ENCODE measurements at places on chromosomes 7 and 10.

- H3K36me3 ChIP-seq, result no peaks in the 10 kb centered on the region
- no peak overlapping the region for H3K4me3 ChIP-seq
- no peak overlapping the region for H3K27ac ChIP-seq
Observed at GRCh38 chr10:3408603-3409365, 236.2 kb upstream of the PITRM1 start.

GRCh38 chr7:95917634-95918033 is 145.3 kb downstream of the DYNC1I1 start:
- H3K27ac ChIP-seq, result no peak overlapping the region
- no peaks in the 10 kb centered on the region for H3K27me3 ChIP-seq
- H3K4me3 ChIP-seq, result no peak overlapping the region
- DNase-seq, result no peak
- no peaks in the 10 kb centered on the region for H3K36me3 ChIP-seq

DNA sequence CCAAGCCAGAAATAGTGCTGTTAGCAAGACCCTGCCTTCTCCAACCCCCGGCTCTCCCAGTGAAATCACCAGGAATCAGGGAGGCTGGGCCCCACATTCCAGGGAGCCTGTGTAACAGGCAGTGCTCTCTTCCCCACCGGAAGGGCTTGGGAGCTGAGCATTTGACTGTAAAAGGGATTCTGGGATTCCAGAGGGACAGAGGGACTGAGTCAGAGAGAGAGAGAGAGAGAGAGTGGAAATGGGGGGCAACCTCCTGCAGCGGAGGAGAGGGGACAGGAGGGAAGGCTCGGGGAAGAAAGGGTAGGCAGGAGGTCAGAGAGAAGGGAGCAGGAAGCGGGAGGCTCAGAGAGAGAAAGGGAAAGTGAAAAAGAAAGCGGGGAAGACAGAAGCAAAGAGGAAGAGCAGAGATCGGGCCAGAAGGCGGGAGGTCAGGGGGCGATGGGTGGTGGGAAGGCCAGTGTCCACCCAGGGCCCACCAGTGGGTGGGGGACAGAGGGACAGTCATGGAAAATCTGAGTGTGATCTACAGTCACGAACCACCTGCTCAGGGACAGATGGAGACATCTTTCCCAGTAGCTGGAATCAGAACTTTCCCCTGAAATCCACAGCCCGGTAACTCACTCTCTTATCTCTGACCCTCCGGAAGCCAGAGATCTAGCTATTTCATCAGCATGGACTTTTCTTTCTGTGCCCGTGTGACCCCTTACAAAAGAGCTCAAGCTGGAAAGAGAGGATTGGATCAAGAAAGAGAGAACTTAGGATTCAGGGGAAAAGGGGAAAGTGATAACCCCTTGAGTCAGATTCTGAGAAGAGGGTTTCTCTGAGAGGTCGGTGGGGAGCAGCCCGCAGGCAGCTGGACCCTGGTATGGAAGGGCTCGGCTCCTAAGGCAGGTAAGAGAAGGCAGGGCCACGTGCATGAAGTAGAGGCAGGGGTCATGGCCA is 4.6 kb upstream of the SERPINE1 start:
- H3K27me3 ChIP-seq, result no peaks in the 10 kb centered on the region
- DNase-seq, result peak; percentile 86
- H3K4me3 ChIP-seq, result peak overlapping the region; percentile 52
- peaks cover 24% of the 10 kb centered on the region for H3K4me1 ChIP-seq
- no peaks in the 10 kb centered on the region for H3K36me3 ChIP-seq

GRCh38 chr7:36021917-36022550 is 131.0 kb upstream of the EEPD1 start:
- H3K4me3 ChIP-seq, result no peak overlapping the region
- H3K36me3 ChIP-seq, result no peaks in the 10 kb centered on the region
- H3K4me1 ChIP-seq, result no peaks in the 10 kb centered on the region
- H3K27ac ChIP-seq, result no peak overlapping the region

DNA sequence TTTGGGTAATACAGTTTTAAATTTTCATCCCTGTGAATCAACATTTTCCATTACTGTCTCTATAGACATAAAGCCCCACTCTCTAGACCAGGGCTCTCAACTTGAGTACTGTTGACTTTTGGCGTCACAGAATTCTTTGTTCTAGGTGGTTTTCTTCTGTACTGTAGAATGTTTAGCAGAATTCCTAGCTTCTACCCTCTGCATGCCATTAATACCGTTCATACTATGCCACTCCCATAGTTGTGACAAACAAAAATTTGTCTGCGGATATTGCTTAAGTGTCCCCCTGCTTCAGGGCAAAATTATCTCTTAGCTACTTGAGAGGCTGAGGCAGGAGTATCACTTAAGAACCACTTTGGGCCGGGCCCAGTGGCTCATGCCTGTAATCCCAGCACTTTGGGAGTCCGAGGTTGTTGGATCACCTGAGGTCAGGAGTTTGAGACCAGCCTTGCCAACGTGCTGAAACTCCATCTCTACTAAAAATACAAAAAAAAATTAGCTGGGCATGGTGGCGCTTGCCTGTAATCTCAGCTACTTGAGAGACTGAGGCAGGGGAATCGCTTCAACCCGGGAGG is 57.3 kb upstream of the NRG3 start:
- DNase-seq, result no peak
- no peaks in the 10 kb centered on the region for H3K4me1 ChIP-seq
- H3K4me3 ChIP-seq, result no peak overlapping the region
- no peaks in the 10 kb centered on the region for H3K27me3 ChIP-seq
- no peaks in the 10 kb centered on the region for H3K36me3 ChIP-seq

- H3K4me3 ChIP-seq, result no peak overlapping the region
- H3K36me3 ChIP-seq, result no peaks in the 10 kb centered on the region
- H3K27ac ChIP-seq, result no peak overlapping the region
- H3K27me3 ChIP-seq, result peaks cover 4% of the 10 kb centered on the region
Observed at GRCh38 chr10:70784471-70784870, 706 bp downstream of the TBATA start.

DNA sequence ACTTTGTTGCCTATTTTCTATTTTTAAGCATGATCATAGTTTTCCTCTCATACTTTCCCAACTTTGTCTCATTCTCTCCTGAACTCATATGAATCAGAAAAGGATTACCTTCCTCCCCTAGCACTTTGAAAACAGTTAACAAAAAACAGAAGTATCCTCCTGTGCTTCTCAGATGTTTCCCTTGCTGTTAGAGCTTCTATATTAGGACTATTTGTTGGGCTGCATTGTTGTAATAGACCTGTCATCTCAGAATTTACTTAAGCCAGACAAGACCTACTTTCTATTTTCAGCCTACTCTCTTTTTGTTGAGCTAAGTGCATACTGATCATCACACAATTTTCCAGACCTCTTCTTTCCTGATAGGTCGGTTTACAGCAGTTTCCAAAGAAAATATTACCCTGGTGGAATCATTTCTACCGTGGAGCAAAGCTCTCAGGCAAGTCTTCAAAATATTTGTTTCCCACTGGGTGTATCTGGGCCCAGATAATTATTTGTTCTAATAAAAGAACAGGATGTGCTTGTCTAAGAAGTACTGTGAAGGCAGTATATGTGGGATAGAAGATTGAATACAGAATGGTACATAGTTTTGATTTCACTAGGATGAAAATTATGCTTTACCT is 411.9 kb upstream of the KLF6 start:
- no peaks in the 10 kb centered on the region for H3K4me1 ChIP-seq
- no peak overlapping the region for H3K27ac ChIP-seq
- H3K4me3 ChIP-seq, result no peak overlapping the region

- no peak for DNase-seq
- H3K27me3 ChIP-seq, result no peaks in the 10 kb centered on the region
- H3K27ac ChIP-seq, result no peak overlapping the region
- no peaks in the 10 kb centered on the region for H3K4me1 ChIP-seq
Observed at GRCh38 chr10:130368761-130369560, 232.8 kb downstream of the GLRX3 start.

DNA sequence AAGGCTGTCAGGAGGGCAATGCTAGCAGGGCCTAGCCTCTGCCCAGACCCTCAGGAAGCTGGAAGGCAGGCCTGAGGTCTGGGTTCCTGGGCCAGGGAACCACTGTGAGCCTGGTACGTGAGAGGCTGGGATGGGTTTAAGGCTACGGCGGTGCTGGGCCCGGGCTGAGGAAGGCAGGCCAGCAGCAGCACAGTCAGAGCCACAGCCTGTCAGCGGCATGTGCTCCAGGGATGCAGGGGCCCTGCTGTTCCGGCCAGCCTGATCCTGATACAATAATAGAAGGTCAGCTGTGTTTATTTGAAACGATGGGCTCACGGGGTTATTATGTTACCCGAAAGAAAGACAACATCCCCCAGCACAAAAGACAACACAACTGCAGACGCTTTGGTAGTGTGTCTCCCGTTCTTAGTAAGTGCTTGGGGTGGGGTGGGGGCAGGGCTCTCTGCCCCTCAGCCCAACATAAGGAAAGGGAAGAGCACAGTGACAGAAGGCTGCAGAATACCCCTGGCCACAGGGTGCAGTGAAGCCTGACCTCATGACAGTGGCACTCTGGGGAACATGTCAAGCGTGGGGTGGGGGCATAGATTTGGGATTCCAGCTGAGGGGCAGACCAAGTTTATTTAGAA is 95.0 kb downstream of the COL13A1 start:
- no peak overlapping the region for H3K27ac ChIP-seq
- no peaks in the 10 kb centered on the region for H3K4me1 ChIP-seq
- DNase-seq, result no peak

- DNase-seq, result peak; percentile 92
- no peaks in the 10 kb centered on the region for H3K4me1 ChIP-seq
- no peaks in the 10 kb centered on the region for H3K27me3 ChIP-seq
- no peak within 1 kb of the TSS for H3K27ac ChIP-seq
- H3K4me3 ChIP-seq, result peak within 1 kb of the TSS; percentile 94
Observed at GRCh38 chr7:90244909-90245851, at the start of gene CFAP69. TSS of gene CFAP69 (plus strand) at chr7:90245174. CDS start at chr7:90245425, 251 bp downstream.

- H3K4me1 ChIP-seq, result no peaks in the 10 kb centered on the region
- H3K4me3 ChIP-seq, result no peak overlapping the region
- H3K27ac ChIP-seq, result no peak overlapping the region
- no peak for DNase-seq
- no peaks in the 10 kb centered on the region for H3K36me3 ChIP-seq
- H3K27me3 ChIP-seq, result no peaks in the 10 kb centered on the region
Observed at GRCh38 chr7:146902728-146903127, 786.1 kb downstream of the CNTNAP2 start.

DNA sequence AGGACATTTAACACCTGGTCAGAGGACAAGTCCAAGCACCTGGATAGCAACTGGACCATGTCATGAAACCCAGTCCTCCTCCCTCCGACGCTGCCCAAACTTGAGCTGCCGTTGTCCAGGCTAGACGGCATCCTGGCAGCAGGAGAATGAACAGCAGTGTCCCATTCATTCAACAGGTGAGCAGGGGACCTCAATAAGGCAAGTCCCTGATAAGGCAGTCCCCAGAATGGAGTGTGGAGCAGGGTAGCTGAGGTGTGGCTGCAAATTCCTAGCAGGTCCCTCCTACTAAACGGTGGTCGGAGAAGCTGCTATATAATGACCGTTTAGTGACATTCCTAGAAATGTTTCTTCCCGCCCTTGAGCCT is 169.8 kb downstream of the PRKAG2 start:
- no peaks in the 10 kb centered on the region for H3K36me3 ChIP-seq
- H3K27me3 ChIP-seq, result no peaks in the 10 kb centered on the region
- H3K4me1 ChIP-seq, result peaks cover 11% of the 10 kb centered on the region
- H3K27ac ChIP-seq, result no peak overlapping the region
- H3K4me3 ChIP-seq, result no peak overlapping the region

DNA sequence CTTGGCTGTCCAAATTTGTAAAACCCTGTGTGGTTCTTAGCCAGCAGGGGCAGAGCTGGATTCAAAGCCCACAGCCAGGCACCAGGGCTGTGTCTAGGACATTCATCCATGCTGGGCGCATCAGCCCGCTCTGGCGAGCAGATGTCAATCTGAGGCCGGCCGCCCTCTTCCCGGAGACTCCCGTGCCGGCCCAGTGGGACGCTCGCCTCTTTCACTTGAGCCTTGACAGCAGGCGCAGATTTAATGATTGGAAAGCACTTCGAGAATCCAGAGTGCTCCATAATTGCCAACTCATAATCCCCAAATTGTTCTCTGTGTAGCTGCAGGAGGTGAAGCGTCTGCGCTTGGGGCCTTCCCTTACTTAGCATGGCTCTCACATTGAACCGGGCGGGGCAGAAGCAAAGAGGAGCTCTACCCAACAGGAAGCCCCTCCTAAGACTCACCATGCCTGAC is 36.7 kb downstream of the SLIT1 start:
- no peaks in the 10 kb centered on the region for H3K27me3 ChIP-seq
- no peaks in the 10 kb centered on the region for H3K36me3 ChIP-seq
- no peak overlapping the region for H3K27ac ChIP-seq
- H3K4me3 ChIP-seq, result no peak overlapping the region
- no peaks in the 10 kb centered on the region for H3K4me1 ChIP-seq
- DNase-seq, result no peak

- H3K4me3 ChIP-seq, result no peak overlapping the region
- H3K27me3 ChIP-seq, result no peaks in the 10 kb centered on the region
- peaks cover 50% of the 10 kb centered on the region for H3K36me3 ChIP-seq
Observed at GRCh38 chr7:158887594-158887993, 31.2 kb downstream of the DYNC2I1 start.

GRCh38 chr10:101693651-101693977 is 1.4 kb downstream of the FBXW4 start:
- peak overlapping the region; percentile 98 for H3K27ac ChIP-seq
- no peaks in the 10 kb centered on the region for H3K36me3 ChIP-seq
- no peak overlapping the region for H3K4me3 ChIP-seq
- no peaks in the 10 kb centered on the region for H3K27me3 ChIP-seq
- H3K4me1 ChIP-seq, result peaks cover 13% of the 10 kb centered on the region

GRCh38 chr7:74272305-74273038 is 16.7 kb upstream of the CLIP2 start:
- no peaks in the 10 kb centered on the region for H3K4me1 ChIP-seq
- peak overlapping the region; percentile 74 for H3K27ac ChIP-seq
- H3K4me3 ChIP-seq, result no peak overlapping the region
- H3K27me3 ChIP-seq, result no peaks in the 10 kb centered on the region
- no peaks in the 10 kb centered on the region for H3K36me3 ChIP-seq

DNA sequence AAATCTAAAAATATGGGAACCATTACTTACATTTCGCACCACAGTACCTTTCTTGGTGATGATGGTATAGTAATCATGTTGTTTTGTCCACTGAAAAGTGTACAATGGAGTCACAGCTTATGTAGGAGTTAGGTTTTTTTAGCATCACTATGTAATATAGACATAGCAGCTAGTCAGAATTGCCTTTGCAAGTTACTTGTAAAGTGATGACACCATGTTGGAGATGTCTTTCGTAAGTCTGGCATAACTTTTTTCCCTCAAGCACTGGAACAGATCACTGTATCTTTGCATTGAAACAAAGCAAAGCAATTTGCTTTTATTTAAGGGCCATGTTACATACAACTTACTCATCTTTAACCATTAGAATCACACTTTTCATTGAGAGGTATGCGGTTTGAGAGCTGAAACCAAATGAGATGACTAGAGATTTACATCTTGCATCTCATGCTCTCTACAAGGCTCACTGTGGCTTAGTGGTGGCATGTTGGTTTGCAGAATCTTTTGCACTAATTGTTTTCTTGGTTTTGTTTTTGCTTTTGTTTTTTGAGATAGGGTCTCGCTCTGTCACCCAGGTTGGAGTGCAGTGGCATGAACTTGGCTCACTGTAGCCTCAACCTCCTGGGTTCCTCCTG is 18.3 kb downstream of the UBN2 start:
- DNase-seq, result no peak
- H3K4me3 ChIP-seq, result no peak overlapping the region
- H3K27ac ChIP-seq, result no peak overlapping the region
- peaks cover 3% of the 10 kb centered on the region for H3K4me1 ChIP-seq

- no peak for DNase-seq
- no peak overlapping the region for H3K4me3 ChIP-seq
- H3K4me1 ChIP-seq, result no peaks in the 10 kb centered on the region
- no peaks in the 10 kb centered on the region for H3K36me3 ChIP-seq
- no peak overlapping the region for H3K27ac ChIP-seq
- no peaks in the 10 kb centered on the region for H3K27me3 ChIP-seq
Observed at GRCh38 chr7:157547102-157547501, 210.3 kb downstream of the DNAJB6 start.

- H3K36me3 ChIP-seq, result no peaks in the 10 kb centered on the region
- no peaks in the 10 kb centered on the region for H3K27me3 ChIP-seq
- no peak overlapping the region for H3K4me3 ChIP-seq
- H3K27ac ChIP-seq, result no peak overlapping the region
Observed at GRCh38 chr7:10855583-10855982, 118.1 kb upstream of the PHF14 start.

Measured in adrenal gland (tissue), 19 donors.